Peyer's patch (tissue), 4 donors: ENCODE measurements at places on chromosomes 1 and 21. TPM values are rescaled to one million over a fixed set of nuclear protein-coding genes. Genes with fewer than 3 reads are reported as not detected.

DNA sequence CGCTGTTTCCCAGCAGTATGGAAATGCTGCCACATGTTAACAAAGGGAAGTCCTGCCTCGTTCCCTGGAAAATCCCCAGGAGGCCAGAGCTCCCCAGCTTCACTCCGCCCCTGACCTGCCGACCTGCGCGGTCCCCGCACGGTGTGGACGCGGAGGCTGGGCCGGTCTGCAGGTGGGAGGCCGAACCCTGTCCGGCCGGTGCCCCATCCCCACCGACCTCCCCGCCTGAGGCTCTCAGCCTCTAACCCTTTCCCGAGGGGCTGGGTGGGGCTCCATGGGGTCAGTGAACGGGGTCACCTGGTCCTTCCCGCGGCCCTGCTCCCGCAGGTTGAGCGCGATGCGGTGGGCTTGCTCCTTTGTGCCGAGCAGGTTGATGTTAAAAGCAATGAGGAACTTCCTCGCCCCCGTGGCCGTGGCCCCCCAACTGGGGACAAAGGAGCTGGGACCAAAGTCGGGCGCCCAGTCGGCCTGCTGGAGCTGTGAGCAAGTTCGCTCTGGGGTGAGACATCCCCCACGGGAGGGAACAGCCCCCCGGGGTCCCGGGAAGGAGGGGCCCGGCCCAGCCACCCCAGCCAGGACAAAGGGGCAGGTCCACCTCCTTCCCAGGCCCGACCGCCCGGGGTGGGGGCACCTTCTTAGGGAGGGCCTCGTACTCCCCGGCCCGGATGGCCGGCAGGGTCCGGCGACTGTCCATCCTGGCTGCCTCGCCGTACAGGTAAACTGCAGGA lies 4.0 kb downstream of the FTCD start:
- H3K36me3 ChIP-seq, result no peaks in the 10 kb centered on the region
- no peak overlapping the region for H3K27ac ChIP-seq
- H3K4me1 ChIP-seq, result peaks cover 9% of the 10 kb centered on the region
- no peak for DNase-seq
- H3K27me3 ChIP-seq, result no peaks in the 10 kb centered on the region

DNA sequence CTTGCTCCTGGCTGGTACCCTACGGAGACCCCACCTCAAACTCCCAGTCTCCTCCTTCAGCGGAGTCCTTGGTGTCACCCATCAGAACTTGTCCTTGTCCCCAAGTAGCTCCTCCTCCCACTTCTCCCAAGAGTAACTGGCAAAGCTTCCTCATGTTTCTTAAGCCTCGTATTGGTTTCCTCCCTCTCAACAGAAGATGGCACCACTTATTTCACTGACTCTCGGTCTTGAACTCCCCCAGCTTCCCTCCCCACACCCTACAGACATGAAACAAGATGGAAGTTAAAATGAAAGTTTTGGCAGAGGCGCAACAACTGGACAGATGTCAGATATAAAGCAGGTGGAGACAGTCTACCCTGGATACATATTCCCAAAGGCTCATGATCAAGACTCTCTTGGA lies 13.4 kb downstream of the RAB7B start:
- H3K27me3 ChIP-seq, result no peaks in the 10 kb centered on the region
- no peak for DNase-seq
- no peak overlapping the region for H3K27ac ChIP-seq
- H3K4me1 ChIP-seq, result no peaks in the 10 kb centered on the region
- no peaks in the 10 kb centered on the region for H3K36me3 ChIP-seq
- no peak overlapping the region for H3K4me3 ChIP-seq

Gene BSND
- not detected for total RNA-seq

GRCh38 chr1:53631622-53632310 lies 107.2 kb downstream of the GLIS1 start:
- H3K27ac ChIP-seq, result no peak overlapping the region
- no peaks in the 10 kb centered on the region for H3K4me1 ChIP-seq
- H3K27me3 ChIP-seq, result no peaks in the 10 kb centered on the region
- no peaks in the 10 kb centered on the region for H3K36me3 ChIP-seq
- no peak for DNase-seq

GRCh38 chr1:111789142-111789541 lies 33.4 kb downstream of the DDX20 start:
- no peak for DNase-seq
- H3K27me3 ChIP-seq, result no peaks in the 10 kb centered on the region
- H3K27ac ChIP-seq, result no peak overlapping the region
- no peaks in the 10 kb centered on the region for H3K4me1 ChIP-seq
- no peak overlapping the region for H3K4me3 ChIP-seq

Gene LHX8
- not detected for total RNA-seq

DNA sequence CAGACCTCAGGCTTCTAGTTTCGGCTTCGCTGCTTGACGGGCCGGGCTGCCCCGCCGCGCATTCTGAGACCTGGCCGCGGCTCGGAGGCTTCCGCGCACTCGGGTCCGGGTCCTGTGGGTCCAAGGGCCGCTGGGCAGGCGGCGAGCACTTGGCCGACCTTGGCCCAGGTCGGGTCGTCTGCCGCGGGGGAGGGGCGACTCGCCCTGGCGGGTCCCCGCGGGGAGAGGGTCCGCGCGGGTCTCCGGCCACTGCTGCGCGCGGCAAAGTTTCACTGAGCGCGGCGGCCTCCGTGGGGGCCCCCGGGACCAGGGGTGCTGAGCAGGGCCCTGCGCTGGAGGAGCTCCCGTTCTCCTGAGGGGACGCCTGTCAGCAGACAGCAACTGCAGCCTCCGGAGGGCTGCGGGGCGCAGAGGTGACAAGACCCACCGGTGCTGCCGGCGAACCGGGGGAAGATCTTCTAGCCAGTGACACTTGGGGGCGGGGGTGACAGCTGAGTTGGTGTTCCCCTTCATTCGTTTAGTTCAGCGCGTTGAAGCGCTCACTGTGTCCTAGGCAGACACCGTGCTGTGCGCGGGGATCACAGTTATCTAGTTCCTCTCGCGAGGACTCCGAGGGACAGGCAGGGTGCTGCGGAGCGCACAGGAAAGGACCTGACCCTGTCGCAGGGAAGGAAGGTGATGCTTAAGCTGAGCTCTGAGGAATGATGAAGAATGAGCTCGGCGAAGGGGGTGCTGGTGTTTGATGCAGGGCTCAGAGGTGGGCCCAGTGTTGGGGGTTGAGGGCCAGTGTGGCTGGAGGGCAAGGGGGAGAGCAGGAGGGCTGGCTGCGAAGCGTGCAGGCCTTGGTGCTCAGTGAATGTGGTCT lies 725 bp downstream of the MTFR1L start:
- H3K4me3 ChIP-seq, result peak overlapping the region; percentile 80
- peaks cover 15% of the 10 kb centered on the region for H3K4me1 ChIP-seq
- H3K27ac ChIP-seq, result peak overlapping the region; percentile 91
- no peaks in the 10 kb centered on the region for H3K27me3 ChIP-seq

DNA sequence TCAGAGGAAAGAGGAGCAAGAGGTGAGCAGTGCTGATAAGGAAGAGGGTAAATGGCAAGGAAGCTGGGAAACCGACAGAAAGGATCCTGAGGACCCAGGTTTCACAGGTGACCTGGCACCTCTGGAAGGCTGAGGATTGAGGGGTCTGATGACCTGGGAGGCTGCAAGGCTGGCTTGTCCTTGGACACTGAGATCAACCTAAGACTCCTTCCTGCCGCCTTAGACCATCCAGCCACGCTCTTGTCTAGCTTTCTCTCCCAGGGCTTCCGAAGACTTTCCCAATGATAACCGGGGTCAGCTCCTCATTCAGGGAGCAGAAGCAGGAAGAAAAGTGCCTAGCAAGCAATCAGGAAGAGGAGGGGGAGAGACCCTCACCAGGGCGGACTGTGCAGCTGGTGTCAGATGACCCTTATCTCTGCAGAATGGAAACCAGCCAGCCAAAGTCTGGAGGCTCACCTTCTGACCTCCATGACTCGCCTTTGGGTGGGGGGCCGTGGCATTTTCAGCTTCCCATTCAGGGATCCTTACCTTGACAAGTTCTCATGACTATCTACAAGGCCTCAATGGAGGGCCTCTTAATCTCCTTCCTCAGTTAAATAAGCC lies 77.7 kb downstream of the CAPZB start:
- H3K4me1 ChIP-seq, result no peaks in the 10 kb centered on the region
- no peak overlapping the region for H3K4me3 ChIP-seq
- peak overlapping the region; percentile 17 for H3K27ac ChIP-seq

DNA sequence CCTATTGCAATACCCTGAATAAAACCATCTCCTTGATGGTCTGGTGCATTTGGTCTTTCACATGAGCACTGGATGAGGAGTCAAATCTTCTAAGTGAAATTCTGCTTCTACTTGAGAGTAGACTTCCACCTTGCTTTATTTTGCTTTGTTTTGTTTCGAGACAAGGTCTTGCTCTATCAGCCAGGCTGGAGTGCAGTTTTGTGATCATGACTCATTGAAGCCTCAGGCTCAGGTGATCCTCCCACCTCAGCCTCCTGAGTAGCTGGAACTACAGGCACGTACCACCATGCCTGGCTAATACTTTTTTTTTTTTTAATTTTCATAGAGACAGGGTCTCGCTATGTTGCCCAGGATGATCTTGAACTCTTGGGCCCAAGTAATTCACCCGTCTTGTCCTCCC lies 65.8 kb upstream of the F3 start:
- no peaks in the 10 kb centered on the region for H3K27me3 ChIP-seq
- no peaks in the 10 kb centered on the region for H3K4me1 ChIP-seq
- H3K27ac ChIP-seq, result peak overlapping the region; percentile 88
- no peaks in the 10 kb centered on the region for H3K36me3 ChIP-seq
- no peak for DNase-seq

GRCh38 chr1:20416706-20417105 lies 69.3 kb downstream of the CAMK2N1 start:
- H3K27ac ChIP-seq, result no peak overlapping the region
- H3K4me1 ChIP-seq, result no peaks in the 10 kb centered on the region
- H3K4me3 ChIP-seq, result no peak overlapping the region
- no peaks in the 10 kb centered on the region for H3K27me3 ChIP-seq
- H3K36me3 ChIP-seq, result no peaks in the 10 kb centered on the region

DNA sequence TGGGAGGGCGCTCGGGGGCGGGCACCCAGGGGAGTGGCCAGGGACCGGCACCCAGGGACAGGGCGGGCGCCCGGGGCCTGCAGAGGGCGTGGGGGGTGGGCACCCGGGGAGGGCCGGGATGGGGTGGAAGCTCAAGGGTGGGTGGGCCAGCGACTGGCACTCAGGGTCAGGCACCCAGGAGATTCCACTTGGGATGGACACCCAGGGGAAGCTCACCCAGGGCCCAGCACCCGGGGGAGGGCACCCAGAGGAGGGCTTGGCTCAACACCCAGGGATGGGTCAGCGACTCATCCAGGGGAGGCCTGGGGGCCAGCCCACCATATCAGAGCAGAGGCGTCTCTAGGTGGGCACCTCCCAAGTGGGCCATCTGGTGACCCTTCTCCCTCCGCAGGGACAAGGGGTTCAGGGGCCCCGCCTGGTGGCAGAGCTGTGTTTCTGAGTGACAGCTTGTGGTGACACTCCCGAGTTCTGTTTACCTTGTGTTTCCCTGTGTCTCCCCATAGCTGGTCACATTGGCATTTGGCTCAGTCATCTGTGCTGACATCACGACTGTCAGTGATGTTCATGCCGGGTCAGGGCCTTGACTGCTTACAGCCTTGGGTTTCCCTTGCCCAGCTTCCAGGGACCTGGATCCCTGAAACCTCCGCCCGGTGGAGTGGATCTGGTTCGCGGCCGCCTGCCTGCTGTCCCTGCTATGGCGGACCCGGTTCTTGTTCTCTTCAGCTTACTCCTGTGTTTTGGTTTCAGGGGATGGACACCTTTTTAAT lies 749 bp downstream of the IBA57 start:
- H3K4me3 ChIP-seq, result peak overlapping the region; percentile 91
- peak; percentile 52 for DNase-seq
- peak overlapping the region; percentile 100 for H3K27ac ChIP-seq

DNA sequence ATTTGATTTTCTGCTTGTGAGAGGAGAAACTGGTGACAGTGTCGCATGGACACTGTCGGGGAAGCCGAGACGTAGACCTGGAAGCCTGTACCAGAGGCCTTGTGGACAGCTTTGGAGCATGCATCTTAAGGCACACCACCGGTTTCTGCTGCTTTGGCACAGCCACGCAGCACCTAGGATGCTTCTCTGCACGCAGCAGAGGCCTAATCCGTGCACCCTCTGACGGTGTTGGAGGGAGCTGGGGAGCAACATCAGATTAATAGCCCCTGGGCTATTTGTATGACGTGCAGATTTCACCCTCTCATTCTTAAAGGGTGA lies 30.3 kb downstream of the TEX35 start:
- no peak for DNase-seq
- H3K27ac ChIP-seq, result peak overlapping the region; percentile 85
- H3K4me1 ChIP-seq, result peaks cover 4% of the 10 kb centered on the region
- H3K36me3 ChIP-seq, result no peaks in the 10 kb centered on the region
- no peaks in the 10 kb centered on the region for H3K27me3 ChIP-seq

Gene NIBAN1
- total RNA-seq, result 9.0 TPM

- no peak for DNase-seq
- no peak overlapping the region for H3K4me3 ChIP-seq
- no peaks in the 10 kb centered on the region for H3K4me1 ChIP-seq
- H3K36me3 ChIP-seq, result no peaks in the 10 kb centered on the region
- no peaks in the 10 kb centered on the region for H3K27me3 ChIP-seq
Observed at GRCh38 chr1:30844631-30845030, 63.9 kb downstream of the SDC3 start.

DNA sequence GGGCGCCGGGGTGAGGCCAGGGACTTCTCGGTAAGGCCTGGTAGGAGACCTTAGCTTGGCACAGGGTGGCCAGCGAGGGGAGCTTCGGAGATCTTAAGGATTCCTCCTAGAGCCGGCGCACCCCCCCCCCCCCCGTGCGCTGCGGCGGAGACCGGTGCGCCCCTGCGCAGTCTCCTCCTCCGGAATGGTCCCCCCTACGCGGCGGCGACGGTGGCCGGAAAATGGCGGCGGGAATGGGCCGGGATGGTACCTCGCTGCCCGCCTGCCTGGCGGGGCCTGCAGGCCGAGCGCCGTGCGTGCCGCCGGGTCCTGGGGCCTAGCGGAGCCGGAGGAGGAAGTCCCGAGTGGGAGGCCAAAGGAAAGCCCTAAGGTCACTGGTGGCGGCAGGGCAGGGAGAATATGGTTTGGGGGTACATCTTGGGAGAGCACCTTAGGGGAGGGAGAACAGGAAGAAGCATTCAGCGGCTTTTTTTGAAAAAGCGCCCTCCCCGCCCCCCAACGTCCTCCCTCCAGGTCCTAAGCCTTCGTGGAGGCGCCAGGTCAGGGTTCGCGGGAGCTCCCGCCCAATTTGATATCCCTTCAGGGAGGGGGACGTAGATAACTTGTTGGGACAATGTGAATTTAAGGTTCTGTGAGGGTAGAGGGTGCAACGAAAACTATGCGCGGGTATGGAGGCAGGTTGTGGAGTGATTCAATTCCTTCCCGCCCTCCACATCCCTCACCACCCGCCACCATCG lies 429 bp downstream of the SRRM1 start:
- DNase-seq, result no peak
- H3K4me1 ChIP-seq, result peaks cover 29% of the 10 kb centered on the region
- H3K36me3 ChIP-seq, result no peaks in the 10 kb centered on the region
- H3K27ac ChIP-seq, result peak overlapping the region; percentile 95

Gene SYT6
- total RNA-seq, result not detected

Gene VTCN1
- not detected for total RNA-seq
